ENCODE measurements at places on chromosomes 1 and 21. TPM values are rescaled to one million over a fixed set of nuclear protein-coding genes. Genes with fewer than 3 reads are reported as not detected.
A peak's percentile ranks its signal among the peaks of the same experiment; 100 is the strongest.

The MANEAL gene
- 21.6 TPM for total RNA-seq

The CD247 gene
- 0.18 TPM for total RNA-seq

The GORAB gene
- 7.1 TPM for total RNA-seq

The PRMT6 gene
- 24.5 TPM for total RNA-seq

The HSF2BP gene
- total RNA-seq: 0.77 TPM

The AMPD1 gene
- total RNA-seq: not detected

DNA sequence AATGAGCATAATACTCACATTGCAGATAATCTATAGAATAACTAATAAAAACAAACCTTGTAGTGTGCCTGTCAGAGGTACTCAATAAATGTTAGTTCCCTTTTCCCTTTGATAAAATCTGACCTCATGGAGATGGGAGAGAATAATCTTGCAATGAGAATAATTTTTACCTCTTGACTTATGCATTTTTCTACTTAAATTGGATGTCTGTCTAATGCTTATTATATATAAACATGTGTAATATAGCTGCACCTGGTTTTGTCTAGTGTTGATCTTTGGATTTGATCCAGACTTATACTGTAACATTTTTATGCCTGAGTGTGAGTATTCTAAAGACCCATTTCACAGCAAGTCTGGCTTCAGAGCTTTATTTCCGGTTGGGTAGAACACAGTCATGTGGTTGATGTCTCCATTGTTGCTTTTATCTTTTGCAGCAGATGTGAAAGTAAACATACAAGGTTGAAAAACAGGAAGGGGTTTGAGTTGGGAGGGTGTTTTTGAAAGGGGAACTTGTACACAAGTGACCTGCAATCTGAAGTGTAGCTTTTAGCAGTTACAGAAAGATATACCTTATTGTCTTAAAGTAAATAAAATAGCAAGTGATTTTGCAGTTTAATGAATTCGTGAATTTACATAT, 12.4 kb downstream of the EPB41 start:
- DNase-seq: peak; percentile 13

- DNase-seq: peak; percentile 71
These were observed 5.3 kb downstream of the FCRLB start for GRCh38 chr1:161726473-161727255.

GRCh38 chr1:204782118-204782700, 88.5 kb upstream of the NFASC start:
- no peak for DNase-seq

DNA sequence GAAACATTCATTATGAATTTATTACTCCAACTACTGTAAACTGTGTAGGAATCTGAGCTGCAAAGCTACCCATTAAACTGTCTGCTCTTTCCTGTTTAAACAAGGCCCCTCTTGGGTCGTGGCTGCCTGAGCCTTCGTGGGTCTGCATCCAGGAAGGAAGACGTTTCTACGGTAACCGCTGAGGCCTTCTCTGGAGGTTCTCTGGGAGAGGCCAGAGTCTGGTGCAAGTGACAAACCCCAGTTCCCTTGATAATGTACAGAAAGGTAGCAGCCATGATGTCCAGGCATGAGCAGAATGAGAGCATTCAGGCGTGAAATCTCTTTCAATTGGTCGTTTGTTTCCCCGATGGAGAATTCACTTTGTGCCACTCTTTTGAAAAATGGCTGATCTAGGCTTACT, 350.2 kb downstream of the PLPP3 start:
- DNase-seq: no peak

DNA sequence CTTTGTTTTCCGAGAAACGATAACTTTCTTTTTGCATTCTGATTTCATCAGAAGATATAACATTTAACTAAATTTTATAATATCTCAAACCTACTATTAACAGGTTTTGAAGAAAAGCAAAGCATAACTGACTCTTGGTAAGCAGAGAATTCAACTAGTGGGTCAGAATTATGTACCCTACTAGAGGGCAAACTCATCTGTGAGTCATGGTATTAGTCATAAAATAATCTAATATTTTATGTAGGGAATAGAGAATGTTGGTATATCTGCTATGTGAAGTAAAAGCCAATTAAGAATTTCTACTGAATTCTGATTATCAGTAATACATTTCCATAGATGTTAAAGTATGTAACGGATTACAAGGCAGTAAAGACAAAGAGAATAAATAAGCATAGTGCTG, 56.8 kb downstream of the USP1 start:
- DNase-seq: peak; percentile 2

- no peak for DNase-seq
These were observed 306.9 kb downstream of the LRRC40 start for GRCh38 chr1:69898403-69898947.

DNA sequence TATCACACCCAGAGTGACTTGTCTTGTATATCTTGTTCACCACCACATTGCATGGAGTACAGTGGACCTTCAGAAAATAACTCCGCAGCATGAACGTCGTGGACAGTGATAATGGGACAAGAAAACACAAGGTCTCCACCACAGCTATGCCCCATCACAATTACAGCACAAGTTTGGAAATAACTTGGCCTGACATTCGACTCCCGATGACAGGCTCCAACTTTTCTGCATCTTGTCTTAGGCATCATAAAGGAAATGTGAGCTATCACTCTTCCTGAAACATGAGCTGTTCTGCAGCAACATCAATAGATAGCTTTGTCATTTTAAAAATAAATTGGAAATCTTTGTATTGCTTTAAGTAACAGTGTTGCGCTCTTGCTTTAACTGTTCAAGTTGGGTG, 2.9 kb downstream of the RRP1B start:
- no peak for DNase-seq

- no peak for DNase-seq
These were observed 10.9 kb upstream of the HES5 start for GRCh38 chr1:2540816-2541492.

DNA sequence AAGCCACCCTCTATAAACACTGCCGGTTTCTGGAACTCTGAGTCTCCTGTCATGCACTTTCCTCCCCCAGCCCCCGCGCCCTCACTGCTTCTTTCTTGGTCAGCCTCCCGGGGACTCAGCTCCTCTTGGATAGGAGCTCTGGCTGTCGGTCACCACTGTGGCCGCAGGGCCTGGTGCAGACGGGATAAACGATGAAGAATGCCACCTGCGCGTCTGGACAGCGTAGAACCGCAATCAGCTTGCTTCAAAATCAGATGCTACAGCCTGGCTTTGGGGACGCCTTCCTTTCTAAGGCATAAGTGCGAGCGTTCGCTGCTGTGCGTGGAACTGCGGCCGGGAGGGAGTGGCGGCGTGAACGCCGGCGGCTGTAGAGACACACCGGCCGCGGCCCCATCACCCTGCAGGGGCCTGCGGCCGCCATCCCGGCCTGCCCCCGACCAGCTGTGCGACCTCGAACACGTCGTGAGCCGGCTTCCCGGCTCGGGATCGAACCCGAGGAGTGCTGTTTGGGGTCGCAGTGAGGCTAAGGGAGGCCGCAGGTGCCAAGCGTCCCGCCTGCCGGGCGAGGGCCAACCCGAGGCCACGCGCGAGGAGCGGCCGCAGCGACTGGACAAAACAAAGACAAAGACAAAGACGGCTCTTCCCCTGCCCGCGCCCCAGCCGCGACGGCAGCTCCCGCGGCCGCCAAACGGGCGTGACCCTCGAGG, 688 bp downstream of the PTTG1IP start:
- peak; percentile 43 for DNase-seq

DNA sequence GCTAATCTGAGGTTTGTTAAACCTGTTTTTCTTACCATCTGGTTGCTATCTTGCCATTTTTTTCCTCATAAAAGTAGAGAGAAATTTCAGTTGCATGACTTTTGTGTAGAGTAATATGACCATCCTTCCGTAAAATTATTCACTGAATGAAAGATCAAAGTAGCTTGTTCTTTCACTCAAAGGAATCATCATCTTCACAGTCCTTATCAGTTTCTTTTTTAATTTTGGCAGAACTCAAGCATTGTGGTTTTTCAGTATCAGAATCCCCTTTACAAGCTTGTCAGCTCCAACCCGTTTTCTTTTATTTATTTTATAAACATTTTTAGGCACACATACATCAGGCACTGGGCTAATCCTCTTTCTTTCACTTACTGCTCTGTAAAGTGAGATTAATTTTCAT, 91.7 kb downstream of the UBE2U start:
- DNase-seq: no peak

DNA sequence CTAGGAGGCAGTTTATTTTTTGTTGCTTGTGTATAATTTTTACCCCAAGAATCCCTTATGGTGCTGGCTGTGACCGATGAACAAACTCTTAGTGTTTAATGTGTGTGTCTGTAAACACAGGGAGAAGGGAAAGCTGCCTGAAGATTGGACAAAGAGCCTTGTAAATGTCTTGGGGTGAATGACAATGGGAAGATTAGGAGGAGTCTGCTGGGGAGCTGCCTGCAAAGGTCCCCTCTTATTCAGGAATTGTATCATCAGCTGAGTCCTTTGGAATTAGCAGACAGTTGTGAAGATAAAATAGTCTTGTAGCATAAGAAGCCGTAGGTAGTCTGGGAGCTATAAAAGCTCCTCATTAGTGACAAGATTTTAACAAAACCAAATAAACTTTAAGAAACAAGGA, 88.4 kb downstream of the RUNX1 start:
- no peak for DNase-seq

DNA sequence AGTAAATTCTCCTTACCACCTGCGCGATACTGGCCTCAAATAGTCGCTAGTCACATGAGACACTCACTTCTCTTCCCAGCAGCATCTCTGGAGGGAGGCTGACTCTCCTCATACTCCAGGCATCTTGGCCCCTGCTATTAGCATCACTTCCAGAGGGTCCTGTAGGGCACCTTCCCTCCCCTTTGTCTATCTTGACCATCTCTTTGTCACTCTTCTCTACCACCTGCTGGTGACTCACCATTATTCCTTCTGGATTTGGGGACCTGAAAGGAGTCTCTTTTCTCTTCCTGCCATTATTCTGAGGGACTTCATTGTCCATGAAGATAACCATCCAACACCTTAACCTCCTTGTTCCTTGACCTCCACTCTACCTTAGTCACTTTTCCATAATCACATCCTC, 31.7 kb upstream of the GPR37L1 start:
- no peak for DNase-seq

- no peak for DNase-seq
These were observed 71.5 kb downstream of the GNG12 start for GRCh38 chr1:67761730-67762129.

- peak; percentile 76 for DNase-seq
These were observed 1.1 kb upstream of the GUCA2A start for GRCh38 chr1:42165511-42166210.

- DNase-seq: no peak
These were observed 23.8 kb downstream of the HSD3B2 start for GRCh38 chr1:119438761-119439160.

DNA sequence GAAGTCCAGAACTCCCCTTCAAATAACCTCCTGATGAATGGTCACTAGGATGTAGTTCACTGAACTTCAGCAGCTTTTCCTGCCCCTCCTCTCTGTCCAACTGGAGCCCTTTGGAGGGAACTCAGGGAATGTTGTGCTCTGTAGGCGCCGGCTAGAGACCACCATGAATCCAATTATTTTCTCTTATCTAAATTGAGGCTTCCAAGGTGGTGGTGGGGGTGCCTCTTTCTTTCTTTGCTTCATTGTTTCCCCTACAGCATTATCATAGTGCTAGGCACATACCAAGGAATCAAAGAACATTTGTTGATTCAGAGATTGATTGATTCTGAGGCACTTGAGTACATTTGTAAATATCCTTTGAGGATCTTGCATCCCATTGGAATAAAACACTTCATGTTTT, 426.6 kb upstream of the PLXNA2 start:
- DNase-seq: no peak

DNA sequence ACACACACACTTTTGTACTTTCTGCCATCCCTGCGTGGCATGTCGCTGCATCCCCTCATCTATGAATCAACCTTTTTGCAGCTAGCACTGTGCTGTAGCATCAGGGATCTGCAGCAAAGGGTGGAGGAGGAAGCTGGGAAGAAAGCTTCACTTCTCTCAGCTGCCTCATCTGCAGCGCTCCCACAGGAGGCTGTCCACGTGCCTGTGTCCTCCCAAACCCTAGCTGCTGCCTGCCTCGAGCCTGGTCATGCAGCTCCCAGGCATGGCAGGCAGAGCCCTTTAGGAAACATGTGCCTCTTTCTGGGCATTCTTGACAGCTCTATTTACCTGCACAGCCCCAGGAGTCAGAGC, 262.1 kb upstream of the SGIP1 start:
- DNase-seq: peak; percentile 58

- peak; percentile 77 for DNase-seq
These were observed 9.1 kb upstream of the SLC19A1 start for GRCh38 chr21:45551316-45551715.

GRCh38 chr1:209191262-209191634, 392.3 kb upstream of the CAMK1G start:
- no peak for DNase-seq

- no peak for DNase-seq
These were observed 6.1 kb upstream of the ARL8A start for GRCh38 chr1:202150602-202151001.
